ENCODE measurements at places on chromosomes 2 and 18. TPM values are rescaled to one million over a fixed set of nuclear protein-coding genes. Genes with fewer than 3 reads are reported as not detected.

CCBE1 gene
- total RNA-seq, result not detected

ALPP gene
- not detected for total RNA-seq

ANKRD30B gene
- 3.1 TPM for total RNA-seq

CDCA7 gene
- 22.0 TPM for total RNA-seq

GPR17 gene
- total RNA-seq, result under 0.01 TPM

ZNF804A gene
- under 0.01 TPM for total RNA-seq

ASIC4 gene
- total RNA-seq, result not detected

IL36RN gene
- total RNA-seq, result not detected

TNFRSF11A gene
- 1.7 TPM for total RNA-seq

ABCB11 gene
- total RNA-seq, result not detected

TYW5 gene
- total RNA-seq, result 11.3 TPM

SOWAHC gene
- 16.0 TPM for total RNA-seq

SCN7A gene
- not detected for total RNA-seq

TGFA gene
- total RNA-seq, result 0.15 TPM

GLI2 gene
- under 0.01 TPM for total RNA-seq

IL1F10 gene
- not detected for total RNA-seq

FOXD4L1 gene
- total RNA-seq, result not detected

SERTAD2 gene
- total RNA-seq, result 10.7 TPM

KCNK3 gene
- total RNA-seq, result 0.33 TPM

FRZB gene
- total RNA-seq, result 0.62 TPM

NABP1 gene
- 34.9 TPM for total RNA-seq

KLHL29 gene
- 15.6 TPM for total RNA-seq

SERPINB13 gene
- not detected for total RNA-seq

ZNF521 gene
- 30.5 TPM for total RNA-seq

MAP3K19 gene
- not detected for total RNA-seq

CXCR4 gene
- not detected for total RNA-seq

ICA1L gene
- 2.0 TPM for total RNA-seq

MYO3B gene
- total RNA-seq, result 0.36 TPM

IL1RN gene
- not detected for total RNA-seq

All from melanocyte of skin (primary cell).